COLO829 (cell line): ENCODE measurements at places on chromosomes 4 and X.

DNA sequence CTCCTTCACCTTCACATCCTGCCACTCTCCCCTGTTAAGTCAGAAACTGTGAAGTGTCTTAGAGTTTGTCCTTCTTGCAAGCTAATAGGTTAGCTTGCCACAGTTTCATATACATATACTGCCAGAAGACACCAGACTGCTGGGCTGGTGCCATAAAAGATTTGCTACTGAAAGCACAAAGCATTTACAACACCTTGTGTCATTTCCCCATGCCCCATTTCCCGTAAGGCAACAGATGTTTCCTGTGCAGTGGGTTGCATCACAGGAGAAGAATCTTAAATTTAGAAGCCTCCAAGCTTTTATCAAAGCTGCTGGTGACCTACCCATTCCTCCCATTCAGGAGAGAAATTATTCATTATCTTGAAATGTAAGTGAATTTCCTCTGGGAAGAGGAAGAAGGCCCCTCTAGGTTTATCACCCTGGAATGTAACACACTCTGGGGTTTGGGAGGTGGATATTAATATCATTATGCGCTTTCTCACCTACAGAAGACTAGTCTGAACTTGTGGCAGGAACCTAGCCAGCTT lies 34.5 kb upstream of the RAB33B start:
- DNase-seq = no peak

DNA sequence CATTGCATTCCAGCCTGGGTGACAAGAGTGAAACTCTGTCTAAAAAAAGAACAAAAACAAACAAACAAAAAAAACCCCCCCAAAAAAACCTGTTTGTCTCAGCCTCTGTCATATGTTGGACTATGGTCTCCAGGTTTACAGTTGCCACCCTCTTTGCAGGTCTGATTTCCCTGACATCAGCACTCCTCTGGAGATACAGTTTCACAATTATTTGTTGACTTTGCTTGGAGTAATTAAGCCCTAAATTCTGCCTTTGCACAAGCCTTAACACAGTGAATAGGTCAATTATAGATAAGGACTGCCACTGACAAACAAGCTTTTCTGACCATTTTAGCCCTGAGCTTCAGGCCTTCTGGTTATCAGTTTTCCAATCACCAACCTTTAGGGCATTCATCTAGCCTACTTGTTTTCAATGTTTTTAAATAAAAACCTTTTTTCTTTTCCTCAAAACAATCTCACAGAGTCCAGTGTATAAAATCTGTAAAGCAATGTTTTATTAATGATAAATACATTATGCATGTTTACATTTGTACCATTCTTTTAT lies 20.4 kb upstream of the MAPK10 start:
- DNase-seq = no peak

DNA sequence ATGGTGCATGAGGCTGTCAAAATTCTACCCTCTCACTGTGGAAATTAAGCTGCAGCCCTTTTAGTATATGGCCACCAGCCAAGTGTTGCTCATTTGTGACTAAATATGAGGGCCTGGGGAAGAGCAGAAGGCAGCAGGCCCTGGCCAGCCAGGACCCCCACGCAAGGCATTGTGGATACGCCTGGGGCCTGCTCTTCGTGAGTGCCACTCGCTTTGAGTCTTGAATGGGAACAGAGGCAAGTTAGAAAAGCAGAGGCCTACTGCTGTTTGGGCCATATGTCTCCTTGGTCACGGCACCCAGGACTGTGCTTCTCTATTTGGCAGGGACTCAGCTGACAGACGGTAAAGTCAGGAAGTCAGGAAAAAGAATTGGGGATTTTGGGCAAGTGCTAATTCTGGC lies 10.9 kb downstream of the RTL5 start:
- no peak for DNase-seq

DNA sequence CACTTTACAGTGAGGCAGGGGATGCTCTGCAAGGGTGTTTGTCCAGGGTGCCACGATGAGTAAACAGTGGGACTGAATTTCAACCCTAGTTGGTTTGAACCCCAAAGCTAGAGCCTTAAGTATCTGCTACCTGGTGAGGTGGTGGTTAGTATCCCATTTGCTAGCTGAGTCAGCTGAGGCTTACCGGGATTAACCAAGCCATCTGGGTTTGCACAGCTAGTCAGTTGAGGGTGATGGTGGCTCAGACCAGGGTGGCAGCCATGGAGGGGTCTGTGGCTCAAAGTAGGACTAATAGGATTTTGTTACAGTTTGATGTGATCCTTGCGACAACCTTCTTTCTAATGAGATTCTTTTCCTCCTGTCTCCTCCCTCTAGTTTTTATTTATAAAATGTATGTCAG lies 1.9 kb downstream of the EVC start:
- no peak for DNase-seq

DNA sequence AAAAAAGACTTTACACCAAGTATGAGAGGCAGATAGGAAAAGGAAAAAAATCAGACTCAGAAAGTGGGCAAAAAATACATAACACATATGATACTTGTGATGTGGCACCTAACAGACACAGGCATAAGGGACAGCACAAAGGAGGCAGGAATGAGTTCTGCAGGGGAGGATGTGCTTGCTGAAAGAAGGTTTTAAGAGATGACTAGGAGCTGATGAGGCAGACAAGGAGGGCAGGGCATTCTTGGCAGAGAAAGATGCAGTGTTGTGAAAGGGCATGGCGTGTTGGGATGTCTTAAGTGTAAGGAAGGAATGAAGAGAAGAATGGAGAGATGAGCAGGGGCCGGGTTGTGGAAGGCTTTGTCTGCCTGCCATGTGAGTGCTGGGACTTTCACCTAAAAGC lies 49.7 kb upstream of the TMEM154 start:
- DNase-seq = no peak

DNA sequence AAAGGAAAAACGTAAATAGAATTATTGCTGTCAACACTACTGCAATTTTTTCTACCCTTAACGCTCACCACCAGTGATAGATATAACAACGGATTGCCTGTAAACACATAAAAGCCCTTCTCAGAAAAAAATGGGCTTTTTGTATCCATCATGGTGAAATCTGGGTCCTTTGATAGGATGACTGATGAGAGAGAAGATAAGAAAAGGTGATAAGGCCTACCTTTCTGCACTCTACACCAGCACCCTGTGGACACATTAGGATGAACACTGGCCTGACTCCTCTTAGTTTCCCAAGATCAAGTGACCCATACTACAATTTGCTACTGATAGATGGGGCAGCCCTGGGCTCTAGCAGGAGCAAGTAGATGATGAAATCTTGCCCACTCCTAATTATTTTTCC lies 112.3 kb upstream of the RAP2C start:
- DNase-seq = no peak

DNA sequence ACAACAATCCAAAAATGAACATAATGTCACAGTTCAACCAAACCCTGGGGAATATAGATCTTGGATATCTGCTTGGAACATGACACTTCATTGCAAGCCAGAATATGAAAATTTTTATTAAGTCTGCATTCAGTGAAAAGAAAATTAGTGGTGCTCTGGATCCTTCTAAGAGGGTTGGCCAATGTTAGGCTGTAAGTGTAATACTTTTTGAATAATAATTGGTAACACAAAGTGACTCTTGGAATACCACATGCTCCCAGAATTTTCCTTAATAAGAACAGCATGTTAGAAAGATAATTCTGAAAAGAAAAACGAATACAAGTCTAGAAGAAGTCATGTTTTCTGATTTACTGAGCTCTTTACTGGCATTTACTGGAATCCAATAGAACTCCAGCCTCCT lies 175.8 kb downstream of the RASL11B start:
- DNase-seq = no peak

DNA sequence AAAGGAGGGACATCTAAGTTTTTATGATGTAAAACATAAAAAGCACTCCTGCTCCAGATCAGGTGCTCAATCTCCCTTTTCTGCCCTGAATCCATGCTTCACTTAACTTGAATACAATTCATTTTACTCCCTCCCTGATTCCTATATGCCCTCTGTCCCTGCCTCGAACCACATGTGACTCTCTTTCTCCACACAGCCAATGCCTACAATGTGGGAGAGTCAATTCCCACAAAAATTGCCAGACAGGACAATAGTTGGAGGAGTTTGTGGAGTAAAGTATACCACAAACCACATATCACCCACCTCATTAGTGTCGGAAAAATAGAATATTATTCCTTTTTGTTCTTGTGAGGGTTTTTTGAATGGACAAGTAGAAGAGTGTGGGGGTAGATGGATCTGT lies 9.7 kb downstream of the AMMECR1 start:
- no peak for DNase-seq

- DNase-seq = no peak
Measured at GRCh38 chr4:4950561-4951290, 68.5 kb downstream of the CYTL1 start.

GRCh38 chr4:146193628-146194027 lies 18.1 kb downstream of the LSM6 start:
- no peak for DNase-seq

GRCh38 chr4:15182600-15183220 lies 180.4 kb downstream of the CPEB2 start:
- no peak for DNase-seq

DNA sequence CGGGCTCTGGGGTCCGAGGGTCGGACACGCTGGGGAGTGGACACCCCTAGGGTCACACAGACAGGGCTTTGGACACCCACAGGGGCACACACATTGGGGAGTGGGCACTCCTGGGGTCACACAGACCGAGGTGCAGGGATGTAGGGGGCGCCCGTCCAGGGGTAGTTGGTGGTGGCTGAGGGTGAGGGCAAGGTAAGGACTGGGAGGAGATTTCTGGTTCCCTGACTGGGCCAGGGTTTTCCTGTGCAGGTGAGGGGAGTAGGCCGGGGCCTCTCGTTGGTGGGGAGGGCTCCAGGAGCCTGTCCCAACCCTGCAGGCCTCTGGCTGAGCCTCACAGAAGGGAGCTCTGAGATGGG lies 21.9 kb upstream of the WDR45 start:
- DNase-seq = no peak

- no peak for DNase-seq
Measured at GRCh38 chr4:24659241-24659961, 75.0 kb upstream of the DHX15 start.

DNA sequence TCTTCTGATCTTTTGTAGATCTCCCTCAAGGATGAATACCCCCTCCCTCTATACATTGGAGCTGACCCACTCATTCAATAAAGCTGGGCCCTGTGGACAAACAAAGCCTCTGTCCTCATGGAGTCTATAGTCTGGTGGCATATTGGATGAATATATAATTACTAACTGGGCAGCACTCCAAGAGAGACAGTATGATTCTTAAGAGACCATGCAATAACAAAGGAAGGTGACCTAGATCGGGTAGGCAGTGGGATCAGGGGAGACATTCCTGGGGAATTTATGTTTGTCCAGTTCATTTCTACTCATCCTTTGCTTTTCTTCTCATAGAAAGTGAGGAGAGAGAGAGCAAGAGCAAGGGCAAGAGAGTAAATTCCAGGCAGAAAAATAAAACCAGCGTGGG lies 23.5 kb upstream of the CXCL13 start:
- peak; percentile 54 for DNase-seq

- DNase-seq = peak; percentile 28
Measured at GRCh38 chrX:133335027-133335426, 80.3 kb downstream of the GPC4 start.
